ENCODE measurements at places on chromosomes 7 and 10.

GRCh38 chr7:24912424-24912823 is 67.6 kb downstream of the OSBPL3 start:
- no peak for DNase-seq

GRCh38 chr7:30800785-30801252 is 29.6 kb downstream of the MINDY4 start:
- DNase-seq, result peak; percentile 93

GRCh38 chr7:132579260-132579899 is 3.1 kb upstream of the PLXNA4 start:
- DNase-seq, result no peak

DNA sequence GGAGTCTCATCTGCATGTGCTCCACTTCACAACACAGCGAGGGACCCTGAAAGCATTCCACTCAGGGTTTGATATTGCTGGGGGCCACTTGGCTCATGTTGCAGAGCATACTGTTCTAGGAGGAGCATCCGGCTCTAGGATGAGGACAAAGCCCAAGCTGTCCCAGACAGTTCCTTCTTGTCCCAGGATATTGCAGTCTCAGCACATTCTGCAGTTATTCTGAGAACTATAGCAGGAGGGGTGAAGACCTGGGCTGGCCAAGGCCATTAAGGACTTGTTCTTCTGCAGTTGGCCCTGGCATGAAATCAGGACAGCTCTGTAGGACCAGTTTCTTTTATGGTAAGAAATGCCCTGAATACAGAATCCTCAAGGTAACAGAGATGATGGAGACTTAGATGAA is 48.9 kb upstream of the C10orf120 start:
- no peak for DNase-seq

DNA sequence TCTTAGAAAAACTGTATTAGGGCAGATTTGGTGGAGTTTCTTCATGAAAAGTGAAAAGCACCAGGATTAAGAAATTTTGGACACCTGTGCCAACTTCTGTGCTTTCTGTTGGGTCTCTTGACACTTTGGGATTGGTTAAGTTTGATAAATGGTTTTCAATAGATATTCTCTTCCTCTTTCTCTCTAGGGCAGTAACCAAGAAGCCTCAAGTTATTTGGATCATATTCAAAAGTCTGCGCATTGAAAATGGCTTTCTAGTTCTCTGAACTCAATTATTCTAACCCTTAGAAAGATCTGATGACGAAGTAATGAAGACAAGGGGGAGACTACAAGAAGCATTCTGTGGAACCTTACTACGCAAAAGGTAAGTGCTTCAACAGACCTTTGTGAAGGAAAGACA is 144.0 kb upstream of the CCDC6 start:
- no peak for DNase-seq

Data from foreskin fibroblast (primary cell).